ENCODE measurements at places on chromosomes 7 and 10.

- DNase-seq: no peak
Measured at GRCh38 chr10:21894648-21895342, 108.7 kb downstream of the DNAJC1 start.

GRCh38 chr10:15320522-15321203 lies 50.4 kb downstream of the FAM171A1 start:
- DNase-seq: peak; percentile 42

DNA sequence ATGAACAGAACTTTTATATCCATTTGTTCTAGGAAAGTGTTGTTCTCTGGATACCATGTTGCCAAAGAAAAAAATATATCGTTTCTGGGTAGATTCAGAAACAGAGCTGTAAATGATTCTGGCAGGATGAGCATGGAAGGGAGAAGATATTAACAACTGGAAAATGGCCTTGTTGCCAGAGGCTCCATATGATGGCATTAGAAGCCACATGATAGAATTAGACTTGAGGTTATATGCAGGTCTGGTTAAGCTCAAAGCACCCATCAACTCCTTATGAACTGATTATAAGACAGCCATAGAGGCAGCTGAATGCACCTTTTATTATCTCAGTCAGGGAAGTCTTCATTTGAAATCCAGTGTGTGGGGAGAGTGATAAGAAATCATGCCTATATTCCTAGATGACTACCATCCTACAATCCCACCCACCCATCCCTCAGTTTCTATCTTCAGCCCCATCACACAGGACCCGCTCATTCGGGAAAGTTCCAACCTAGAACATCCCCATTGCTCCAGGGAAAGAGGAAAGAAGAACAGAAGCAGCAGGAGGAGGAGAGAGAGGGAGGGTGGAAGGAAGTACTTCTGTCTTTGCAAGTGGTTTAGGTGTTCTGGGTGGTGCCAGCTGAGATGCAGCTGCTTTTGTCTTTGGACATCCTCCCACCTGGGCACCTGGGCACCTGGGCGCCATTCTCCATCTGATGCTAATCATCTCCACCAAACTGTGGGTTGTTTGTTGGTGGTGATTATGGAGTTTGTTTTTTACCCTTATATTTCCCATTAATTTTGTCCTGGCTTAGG lies 25.5 kb upstream of the TRIL start:
- no peak for DNase-seq

- DNase-seq: no peak
Measured at GRCh38 chr10:44769450-44769849, 141.7 kb upstream of the TMEM72 start.

DNA sequence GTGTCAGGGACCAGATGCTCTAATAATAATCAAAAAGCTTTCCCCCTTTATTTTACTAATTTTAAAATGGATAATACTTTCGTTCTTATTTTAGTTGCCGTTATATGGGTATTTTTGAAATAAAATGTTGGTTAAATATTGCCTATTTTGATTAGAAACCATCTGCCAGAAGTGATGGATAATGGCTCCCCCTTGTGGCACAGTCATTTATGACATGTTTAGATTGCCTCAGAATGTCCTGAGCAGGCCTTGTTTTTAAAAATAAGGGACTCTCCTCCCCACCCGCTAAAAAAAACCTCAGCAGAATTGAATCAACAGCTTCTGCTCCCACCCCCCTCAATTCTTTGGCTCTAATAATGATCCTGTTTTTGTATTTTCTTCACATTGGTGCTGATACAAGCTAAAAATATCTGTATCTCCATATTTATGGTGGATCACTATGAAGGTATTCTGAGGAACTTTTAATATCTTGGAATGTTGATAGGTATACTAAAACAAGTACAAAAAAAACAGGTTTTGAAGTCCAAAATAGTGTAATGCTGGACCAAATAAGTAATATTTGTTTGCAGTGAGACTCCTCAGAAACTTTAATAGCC lies 38.8 kb downstream of the TMEM60 start:
- peak; percentile 66 for DNase-seq

DNA sequence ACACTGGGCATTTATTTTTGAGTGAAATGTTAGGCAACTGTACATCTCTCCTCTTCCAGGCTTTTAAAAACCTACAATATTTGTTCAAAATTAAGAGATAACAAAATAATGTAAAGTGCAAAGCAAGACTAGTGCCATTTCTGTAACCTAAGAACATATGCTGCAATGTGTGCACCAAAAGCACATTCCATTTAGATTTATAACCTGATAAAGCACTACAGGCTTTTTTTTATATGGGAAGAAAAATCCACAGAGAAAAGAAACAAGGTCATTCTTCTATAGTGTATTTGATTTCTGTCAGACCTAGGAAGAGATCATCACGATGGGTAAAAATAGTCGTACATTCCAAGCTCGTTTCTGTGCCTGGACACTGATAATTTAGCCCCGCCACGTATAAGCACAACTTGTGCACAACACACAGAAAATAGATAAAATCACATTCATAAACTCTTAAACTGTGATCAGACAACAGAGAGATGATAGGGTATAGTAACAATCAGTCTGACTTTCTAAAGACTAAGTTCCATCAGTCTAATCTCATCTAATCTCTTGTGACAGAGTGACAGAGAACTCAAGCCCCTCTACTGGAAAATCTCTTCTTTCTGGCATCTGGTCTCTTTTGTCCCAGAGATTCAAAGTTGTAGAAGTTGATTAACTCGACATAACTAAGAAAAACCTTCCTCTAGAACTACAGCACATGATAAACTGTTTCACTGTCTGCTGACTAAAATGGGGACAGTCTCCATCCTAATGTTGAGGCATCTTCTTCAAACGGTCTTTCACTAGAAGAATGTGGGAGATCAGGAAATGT lies 6.7 kb downstream of the LAMB1 start:
- DNase-seq: peak; percentile 74

GRCh38 chr10:77371848-77372799 lies 265.5 kb downstream of the KCNMA1 start:
- DNase-seq: no peak

DNA sequence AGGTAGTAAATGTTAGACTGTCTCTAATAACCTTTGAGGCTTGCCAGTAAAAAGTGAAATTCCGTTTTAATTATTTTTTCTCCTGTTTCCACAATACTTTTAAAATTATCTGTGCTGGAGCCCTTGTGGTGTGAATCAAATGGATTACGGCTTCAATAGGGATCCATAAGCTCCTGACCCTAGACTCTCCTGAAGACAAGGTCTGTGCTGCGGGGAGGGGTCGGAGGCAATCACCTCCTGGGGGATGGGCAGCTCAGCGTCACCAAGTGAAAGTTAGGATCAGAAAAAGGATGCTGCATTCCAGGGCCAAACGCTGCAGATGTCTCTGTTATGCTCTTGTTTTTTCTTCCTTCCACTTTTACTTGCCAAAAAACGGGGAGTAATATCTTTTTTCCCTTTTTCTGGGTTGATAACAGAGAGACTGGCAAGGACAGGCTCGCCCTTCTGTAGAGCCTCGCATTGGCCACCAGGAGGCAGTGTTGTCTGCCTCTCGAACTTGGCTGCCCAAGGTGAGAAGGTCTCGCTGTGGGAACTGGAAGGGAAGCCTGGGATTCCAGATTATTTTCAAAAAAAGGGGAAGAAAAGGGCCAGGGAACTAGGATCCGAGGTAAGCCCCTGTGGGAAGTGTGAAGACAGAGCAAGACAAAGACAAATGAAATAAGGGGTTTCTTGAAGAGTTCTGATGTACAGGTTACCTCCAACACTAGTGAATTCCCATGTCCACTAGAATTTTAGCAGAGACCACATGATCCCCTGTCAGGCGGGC lies 621.9 kb downstream of the ACTR3B start:
- DNase-seq: no peak

DNA sequence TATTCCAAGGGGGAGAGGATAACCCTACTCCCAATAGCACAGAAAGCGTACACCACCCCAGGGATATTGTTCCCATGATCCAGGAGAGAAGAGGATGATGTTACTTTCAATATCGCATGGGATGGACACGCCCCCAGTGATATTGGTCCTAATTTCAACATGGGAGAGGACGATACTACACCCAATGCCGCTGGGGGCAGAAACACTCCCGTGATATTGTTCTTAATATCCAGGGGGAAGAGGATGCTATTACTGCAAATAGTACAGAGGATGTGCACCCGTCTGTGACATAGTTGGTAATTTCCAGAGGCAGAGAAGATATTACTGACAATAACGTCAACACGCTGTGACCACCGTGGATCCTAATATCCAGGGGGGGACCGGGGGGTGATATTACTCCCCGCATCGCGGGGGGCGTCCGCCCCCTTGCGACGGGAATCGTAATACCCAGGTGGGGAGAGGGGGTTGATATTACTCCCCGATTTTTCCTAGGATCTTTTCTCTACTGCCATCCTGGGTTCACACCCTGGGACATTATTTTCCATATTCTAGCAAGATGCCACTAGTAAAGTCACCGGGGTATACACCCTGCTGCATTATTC lies 16.6 kb downstream of the MEIG1 start:
- DNase-seq: no peak

GRCh38 chr10:80535671-80536360 lies 1.9 kb upstream of the SH2D4B start:
- peak; percentile 19 for DNase-seq

- peak; percentile 32 for DNase-seq
Measured at GRCh38 chr7:100418930-100419659, 9.4 kb downstream of the ZCWPW1 start.

DNA sequence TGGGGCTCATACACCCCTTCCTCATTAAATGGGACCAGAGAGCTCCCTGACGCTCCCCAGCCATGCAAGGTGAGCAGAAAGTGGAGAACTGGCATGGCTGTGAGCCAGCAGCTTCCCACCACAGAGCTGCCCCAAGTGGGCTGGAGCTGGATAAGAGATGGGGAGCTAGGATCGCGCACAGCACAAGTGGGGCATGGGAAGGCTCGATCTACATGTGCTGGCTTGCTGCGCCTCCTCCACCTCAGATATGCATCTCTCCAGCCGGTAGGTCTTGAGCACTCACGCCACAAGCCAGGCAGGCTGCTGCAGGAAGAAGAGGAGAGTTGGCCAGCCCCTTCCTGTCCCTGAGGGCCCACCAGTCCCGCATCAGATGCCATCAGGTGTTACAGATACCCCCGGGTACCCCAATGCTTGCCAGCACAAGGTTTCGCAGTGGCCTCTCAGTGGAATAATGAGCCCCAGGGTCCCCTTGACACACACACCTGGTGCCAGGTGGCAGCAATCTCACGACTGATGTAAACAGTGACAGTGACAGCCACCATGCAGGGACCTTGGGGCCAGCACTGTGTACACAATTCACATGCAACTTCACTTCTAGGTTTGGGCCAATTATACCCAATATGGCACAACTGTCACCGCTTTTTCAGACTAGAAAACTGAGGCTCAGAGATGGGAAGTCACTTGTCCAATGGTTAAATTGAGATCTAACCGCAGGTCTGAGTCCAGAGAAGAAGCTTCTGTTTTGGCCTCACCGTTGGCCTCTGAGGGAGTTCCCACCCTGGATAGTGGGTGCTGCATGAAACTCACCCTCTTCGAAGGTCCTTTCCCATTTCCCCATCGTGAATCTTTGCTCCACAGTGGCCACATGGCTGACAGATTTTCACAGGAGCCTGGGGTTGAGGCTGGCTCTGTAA lies 79.3 kb downstream of the OAT start:
- no peak for DNase-seq

DNA sequence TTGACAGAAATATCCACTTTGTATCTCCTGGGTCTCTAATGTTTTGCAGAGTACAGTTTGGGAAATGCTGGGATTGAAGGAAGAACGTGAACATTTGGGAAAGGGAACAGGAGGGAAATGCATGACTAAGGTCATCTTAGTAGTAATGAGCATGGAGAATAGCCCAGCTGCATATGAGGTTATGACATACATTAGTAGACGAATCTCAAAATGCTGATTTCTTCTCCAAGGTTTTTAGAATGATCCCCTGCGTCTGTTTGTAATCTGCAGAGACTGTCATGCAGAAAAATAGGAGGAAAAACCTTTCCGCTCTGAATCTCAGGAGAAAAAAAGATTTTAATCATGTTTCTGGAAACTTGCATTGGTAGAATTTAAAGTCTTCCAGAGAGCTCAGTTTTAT lies 133.6 kb downstream of the PPP1R9A start:
- no peak for DNase-seq

Measured in fibroblast of skin of right quadriceps (primary cell).